CD4-positive, alpha-beta T cell treated with Interferon gamma for 1 hour (primary cell): ENCODE measurements at places on chromosomes 2 and 18.

DNA sequence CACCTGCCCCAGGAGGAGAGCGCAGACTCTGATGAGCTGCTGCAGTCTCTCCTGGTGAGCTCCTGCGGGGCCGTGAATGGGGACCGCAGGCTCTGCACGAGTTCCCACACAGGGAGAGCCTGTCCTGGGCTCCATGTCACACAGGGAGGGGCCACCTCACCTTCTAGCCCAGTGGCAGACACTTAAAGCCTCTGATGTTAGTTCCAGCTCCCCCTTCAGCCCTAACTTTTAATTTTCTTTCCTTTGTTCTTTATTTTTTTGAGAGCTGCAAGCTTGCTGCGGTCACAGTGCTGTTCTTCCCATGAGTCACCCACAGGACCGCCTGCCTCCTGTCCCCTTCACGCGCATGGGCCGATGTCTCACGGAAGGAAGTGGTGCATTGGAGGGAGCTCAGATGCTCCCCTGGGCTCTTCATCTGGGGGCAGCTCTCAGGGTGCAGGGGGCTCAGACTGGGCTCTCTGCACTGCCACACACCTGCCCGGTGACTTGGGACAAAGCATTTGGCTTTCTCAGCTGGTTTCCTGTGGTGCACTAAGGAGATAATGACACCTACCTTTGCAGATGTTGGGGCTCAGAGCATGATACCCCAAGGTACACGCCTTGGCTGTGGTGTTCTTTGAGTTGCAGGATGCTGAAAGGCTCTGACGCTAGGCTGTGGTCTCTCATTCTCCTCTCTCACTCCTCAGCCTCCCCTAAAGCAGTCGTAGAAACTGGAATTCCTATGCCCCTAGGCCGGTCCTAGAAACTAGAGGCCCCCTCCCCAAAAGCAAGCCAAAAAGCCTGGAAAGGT lies 37.2 kb upstream of the PXDN start:
- no peak for DNase-seq

DNA sequence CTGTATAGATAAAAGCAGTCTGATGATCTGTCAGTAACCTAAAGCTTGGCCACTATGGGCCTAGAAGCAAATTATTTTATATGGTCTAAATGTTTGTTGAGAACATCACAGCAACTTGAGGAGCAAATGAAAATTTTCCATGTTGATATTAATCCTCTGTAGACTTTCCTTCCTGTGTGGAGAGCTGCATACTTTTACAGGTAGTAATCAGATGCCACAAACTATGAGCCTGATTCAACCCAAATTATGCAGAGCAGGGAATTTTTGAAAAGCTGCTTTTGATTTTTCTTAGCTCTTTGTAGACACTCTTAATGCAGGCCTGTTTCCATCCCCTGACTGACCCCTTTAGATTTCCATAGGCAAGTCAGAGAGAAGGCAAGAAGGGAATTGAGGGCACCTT lies 17.3 kb downstream of the PAX3 start:
- no peak for DNase-seq

DNA sequence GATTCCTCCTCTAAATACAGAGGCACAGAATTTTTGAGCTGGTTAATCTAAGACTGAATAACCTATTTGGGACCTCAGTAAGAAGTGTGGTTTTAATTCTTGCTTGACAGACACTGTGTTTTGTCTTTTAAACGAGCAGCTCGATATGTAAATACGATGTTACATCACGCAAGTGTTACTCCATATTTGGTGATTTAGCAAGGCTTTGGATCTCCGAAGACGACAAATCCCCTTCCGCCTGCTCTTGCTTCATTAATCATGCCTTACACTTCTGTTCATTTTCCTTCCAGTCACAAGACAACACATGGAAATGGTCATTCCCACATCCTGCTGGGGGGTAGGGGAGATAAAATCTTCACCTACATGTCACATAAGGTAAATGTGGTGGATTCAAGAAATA lies 9.4 kb downstream of the BCL11A start:
- DNase-seq, result no peak

DNA sequence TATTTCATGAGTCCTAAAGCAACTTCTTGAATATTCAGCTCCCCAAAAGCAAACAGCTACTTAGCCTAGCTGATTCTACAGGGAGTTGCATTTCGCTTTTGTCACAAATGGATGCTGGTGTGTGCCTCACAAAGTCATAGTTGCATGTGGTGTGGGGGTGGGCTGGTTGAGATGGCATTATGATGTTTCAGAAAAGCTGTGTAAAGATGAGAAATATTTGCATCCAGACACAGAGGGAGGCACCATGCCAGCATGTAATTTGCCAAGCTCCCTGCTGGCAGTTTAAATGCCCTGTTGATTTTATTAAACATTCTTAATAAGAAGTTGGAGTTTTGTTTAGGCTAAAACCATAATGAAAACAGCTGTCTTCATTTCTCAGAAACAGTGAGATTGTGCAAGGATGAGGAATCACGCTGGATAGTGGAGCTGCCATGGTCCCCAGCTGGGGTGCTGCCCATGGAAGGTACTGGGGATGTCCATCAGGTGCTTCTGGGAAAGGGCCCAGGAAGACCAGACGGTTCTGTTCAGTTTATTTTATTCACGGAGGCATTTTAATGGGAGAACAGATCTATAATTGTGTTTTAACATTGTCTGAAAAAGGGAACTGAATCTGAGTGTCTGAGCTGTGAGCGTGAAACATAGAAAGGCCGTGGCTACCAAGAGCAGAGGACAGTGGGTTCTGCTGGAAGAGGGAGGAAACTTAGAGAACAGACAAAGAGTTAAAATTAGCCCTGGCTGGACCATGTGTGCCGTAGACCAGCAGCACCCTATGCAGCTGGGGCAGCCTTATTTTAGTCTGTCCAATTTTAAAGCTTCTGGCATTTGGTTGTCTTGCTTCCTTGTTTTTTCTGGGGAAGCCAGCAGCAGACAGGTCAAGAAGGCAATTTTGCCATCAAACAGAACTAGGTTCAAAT lies 177.1 kb downstream of the FAM210A start:
- no peak for DNase-seq

DNA sequence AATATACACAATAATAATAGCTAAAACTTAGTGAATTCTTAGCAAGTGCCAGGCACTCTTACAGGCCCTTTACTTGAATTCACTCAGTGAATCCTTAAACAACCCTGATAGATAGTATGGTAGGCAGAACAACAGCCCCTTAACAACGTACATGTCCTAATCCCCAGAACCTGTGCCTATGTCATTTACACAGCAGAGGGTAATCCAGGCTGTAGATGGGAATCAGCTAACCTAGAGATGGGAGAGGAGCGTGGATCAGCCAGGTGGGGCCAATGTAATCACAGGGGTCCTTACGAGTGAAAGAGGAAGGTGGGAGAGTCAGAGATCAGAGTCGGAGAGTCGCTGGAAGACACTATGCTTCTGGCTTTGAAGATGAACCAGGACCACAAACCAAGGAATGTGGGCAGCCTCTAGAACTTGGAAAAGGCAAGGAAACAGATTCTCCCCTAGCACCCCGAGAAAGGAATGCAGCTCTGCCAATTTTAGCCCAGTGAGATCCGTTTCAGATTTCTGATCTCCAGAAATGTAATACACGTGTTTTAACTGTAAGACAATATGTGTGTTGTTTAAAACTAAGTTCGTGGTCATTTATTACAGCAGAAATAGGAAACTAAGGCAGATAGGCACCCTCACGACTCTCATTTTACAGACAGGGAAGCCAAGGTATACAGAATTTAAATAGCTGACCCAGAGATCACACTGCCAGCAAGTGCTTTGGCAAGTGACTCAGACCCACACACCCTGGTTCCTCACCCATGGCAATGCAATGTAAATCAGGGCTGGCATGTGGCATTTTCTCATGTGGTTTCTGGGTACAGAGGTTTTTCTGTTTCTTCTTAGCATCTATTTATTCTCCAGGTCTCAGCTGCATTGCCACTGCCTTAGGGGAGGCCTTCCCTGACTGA lies 68.9 kb downstream of the DOCK10 start:
- DNase-seq, result peak; percentile 16

GRCh38 chr2:24708537-24709152 lies 84.5 kb downstream of the PTRHD1 start:
- no peak for DNase-seq

DNA sequence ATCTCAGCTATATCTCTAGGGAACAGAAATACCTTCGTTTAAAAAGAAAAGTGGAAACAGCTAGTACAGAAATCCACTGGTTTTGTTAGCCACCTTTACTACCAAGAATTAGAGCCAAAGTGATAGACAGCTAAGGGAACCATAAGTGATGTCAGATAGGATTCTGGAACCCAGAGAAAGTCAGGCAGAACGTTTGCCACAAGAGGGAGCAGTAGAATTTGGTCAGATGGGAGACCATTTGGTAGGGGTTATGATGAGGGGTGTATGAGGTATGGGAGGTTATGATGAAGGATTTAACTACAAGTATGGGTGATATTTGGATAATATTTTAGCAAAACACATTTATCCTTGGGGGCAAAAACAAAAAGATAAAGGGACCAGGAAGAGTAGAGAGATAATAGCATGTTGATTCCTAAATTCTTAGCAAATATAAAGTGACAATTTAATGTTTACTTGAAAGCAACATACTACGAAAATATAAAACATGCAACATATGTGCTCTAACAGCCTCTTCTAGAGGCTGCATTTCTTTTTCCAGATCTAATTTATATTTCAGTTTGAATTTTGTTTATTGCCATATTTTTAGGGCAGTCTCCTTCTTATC lies 3.3 kb downstream of the SLC8A1 start:
- DNase-seq, result no peak

GRCh38 chr2:126657636-126658318 lies 1.8 kb downstream of the GYPC start:
- peak; percentile 79 for DNase-seq

DNA sequence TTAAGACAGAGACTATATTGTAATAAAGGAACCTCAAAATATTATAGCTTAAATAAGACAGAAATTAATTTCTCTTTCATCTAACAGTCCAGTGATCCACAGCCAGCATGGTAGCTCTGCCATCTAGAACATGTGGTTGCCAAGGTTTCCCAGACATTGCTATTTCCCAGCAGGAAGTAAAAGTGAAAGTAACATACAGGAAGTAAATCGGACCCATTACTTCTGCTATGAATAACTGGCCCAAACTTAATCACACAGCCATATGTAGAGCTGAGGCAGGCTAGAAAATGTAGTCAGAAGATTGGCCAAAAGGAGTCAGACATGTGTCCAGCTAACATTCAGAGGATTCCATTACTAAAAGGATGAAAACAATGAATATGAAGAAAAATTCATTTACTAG lies 71.0 kb downstream of the NOL4 start:
- no peak for DNase-seq

DNA sequence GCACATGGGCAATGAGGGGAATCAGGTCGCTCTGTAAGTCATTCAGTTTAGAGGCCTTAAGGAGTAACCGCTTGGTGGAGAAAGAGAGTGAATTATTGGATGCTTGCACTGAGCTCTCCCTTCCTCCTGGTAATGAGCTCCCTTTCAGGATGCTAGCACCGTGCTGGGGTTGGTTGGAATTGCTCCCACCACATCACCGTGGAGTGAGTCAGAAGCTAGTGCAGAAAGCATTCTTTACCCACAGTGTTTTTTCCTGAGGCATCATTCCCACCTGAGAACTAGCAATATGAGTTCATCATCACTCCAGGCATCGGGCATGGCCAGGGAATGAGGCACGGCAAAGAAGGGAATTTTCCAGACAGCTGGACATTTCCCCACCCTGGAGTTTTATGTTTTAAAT lies 57.6 kb downstream of the ITGB6 start:
- DNase-seq, result no peak

DNA sequence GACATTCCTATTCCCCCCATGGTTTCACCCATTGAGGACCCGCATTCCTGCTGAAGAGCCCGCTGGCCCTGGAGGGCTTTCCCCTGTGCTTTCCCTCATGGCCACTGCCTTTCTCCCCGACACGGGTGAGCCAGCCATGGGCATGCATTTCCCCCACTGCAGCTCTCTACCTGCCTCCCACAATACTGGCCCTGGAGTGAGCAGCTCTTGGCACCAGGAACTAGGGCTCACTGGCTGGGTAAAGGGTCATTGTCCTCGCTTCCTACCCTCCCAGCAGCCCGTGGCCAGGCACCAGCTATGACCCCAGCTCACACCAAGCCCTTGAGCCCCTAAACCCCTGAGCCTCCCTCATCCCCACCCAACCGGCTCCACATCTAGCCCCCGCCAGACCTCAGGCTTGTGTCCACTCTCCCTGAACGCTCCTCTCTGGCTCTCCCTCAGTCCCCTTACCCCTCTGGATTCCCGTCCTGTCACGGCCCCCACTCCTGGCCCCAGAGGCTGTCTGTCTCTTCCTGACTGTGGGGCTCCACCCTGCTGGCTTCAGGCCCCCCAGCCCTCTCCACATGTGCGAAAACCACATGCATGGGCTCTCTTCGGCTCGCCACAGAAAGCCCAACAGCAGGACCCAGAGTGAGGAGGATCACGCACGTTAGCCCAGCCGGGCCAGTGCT lies 199.8 kb downstream of the ZFP36L2 start:
- DNase-seq, result no peak

- no peak for DNase-seq
Measured at GRCh38 chr2:202780514-202781021, 91.0 kb downstream of the ICA1L start.

GRCh38 chr18:59938676-59939075 lies 38.9 kb downstream of the PMAIP1 start:
- DNase-seq, result no peak

DNA sequence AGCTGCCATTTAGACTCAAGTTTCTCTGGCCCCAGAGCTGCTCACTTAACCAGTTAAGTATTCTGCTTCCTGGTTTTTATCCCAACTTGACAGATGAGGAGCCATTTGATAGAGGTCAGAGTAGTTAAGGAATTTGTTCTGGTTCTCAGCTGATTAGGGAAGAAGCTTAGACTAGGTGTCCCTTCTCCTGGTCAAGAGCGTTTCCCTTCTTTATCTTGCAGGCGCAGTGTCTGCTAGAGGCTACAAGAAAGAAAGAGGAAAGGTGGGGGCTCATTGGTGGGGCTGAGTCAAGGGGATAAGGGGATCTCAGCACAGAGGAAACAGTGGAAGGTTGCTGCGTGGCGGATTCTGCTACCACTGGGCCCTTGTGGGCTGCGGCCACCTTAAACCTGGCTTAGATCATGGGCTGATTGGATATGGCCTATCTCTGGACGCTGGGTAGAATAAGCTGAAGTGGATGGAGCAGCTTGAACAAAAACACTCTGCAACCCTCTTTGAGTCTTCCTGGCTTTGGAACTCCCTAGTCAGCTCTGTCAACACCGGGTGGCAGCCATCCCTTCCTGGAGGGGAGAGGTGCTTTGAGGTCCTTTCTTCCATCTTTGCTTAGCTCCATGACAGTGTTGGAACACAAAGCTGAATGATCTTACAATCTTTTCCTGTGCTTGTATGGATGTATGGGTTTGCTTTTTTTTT lies 70.8 kb downstream of the QPCT start:
- DNase-seq, result no peak

DNA sequence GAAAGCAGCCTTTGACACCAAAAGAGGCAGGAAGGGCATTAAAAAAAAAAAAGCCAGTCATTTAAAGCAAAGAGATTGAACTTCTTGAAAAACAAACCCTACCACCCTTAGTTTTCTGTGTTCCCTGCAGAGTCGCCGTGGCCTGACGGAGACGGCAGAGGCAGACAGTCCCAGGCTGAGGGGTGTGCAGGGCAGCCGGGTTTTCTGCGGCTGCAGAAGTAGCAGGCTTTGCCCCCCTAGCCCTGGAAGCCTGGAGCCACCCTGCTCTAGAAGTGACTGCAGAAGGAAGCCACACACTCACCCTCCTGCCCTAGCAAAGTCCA lies 2.8 kb downstream of the INPP5D start:
- DNase-seq, result no peak
